AG04450 (cell line): ENCODE measurements at places on chromosomes 5 and 9. TPM values are rescaled to one million over a fixed set of nuclear protein-coding genes. Genes with fewer than 3 reads are reported as not detected.

- peak; percentile 81 for DNase-seq
Observed at GRCh38 chr9:21831841-21832509, 29.5 kb downstream of the MTAP start.

GRCh38 chr9:94745806-94746540 is 19.5 kb downstream of the AOPEP start:
- no peak for DNase-seq

DNA sequence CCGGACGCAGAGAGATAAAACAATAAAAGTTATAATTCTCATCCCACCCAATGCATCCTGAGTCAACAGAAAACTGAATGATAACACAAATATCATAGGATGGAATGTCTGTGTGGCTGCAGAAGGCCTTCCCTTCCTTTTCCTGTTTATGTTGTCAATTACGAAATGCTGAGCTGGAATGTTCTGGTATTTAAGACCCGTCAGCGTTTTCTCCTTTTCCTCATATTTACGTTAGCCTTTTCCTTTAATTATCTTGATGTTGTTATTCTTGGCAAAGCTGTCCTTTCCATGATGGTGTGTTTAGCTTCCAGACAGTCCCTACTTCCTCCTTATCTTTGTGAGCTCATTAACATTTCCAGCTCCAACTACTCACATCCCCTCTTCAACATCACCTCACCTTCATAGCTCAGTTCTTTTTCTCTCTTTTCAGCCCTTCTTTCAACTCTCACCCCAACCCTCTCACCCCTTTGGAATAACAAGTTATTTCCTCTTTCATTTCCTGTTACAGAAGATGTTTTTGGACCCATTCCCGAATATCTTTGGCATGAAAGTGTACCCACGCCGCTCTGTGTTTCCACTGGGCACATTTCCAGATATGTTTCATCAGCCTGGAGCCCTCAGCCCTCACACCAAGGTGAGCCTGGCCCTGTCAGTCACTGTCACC is 221.6 kb downstream of the NR2F1-AS1 start:
- DNase-seq: peak; percentile 59

DNA sequence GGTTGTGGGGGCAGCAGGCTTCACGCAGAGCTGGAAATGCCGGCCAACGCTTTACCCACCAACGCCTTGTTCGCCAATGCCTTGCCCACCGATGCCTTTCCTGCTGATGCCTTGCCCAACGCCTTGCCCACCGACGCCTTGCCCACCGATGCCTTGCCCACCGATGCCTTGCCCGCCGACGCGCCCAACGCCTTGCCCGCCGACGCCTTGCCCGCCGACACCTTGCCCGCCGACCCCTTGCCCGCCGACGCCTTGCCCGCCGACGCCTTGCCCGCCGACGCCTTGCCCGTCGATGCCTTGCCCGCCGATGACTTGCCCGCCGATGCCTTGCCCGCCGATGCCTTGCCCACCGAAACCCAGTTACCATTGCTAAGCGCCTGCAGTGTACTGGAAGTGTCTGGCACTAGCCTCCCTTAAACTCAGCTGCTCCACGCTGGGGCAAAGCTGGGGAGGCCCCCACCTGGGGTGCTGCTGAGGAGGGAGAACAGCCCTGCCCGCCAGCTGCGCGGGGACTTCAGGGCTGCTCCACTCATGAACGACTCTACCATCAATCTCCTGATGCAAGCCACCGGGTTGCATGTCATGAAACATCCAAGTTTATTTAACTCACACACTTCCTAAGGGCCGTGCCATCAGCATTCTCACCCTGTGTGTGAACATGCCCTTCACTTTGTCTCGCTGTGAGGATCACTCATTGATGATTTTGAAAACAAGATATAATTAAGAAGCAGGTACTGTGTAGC is 1.8 kb downstream of the SLC6A18 start:
- DNase-seq: no peak

- DNase-seq: no peak
Observed at GRCh38 chr5:37859805-37860204, 20.0 kb upstream of the GDNF start.

GRCh38 chr5:40034441-40034840 is 609.7 kb upstream of the DAB2 start:
- no peak for DNase-seq

- no peak for DNase-seq
Observed at GRCh38 chr9:16552252-16552651, 318.2 kb downstream of the BNC2 start.

- DNase-seq: no peak
Observed at GRCh38 chr5:15669826-15670225, 169.8 kb downstream of the FBXL7 start.

- no peak for DNase-seq
Observed at GRCh38 chr5:82885627-82886389, 191.4 kb downstream of the TMEM167A start.

DNA sequence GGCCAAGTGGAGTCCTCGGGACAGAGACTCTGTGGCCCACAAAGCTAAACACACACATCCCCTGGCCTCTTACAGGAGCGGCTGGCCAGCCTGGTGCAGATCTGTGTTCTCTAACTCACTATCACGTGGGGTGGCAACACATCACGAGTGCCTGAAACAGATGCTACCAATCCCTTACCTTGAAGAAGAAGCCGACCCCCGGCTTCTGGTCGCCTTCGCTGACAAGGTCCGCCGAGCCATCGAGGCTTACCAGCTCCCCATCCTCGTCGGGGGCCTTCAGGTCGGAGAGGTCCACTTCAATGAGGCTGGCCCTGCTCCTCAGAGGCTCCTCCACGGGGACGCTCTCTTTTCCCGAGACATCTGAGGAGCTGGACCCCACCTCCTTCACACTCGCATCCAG is 86.7 kb downstream of the CAMSAP1 start:
- DNase-seq: no peak

DNA sequence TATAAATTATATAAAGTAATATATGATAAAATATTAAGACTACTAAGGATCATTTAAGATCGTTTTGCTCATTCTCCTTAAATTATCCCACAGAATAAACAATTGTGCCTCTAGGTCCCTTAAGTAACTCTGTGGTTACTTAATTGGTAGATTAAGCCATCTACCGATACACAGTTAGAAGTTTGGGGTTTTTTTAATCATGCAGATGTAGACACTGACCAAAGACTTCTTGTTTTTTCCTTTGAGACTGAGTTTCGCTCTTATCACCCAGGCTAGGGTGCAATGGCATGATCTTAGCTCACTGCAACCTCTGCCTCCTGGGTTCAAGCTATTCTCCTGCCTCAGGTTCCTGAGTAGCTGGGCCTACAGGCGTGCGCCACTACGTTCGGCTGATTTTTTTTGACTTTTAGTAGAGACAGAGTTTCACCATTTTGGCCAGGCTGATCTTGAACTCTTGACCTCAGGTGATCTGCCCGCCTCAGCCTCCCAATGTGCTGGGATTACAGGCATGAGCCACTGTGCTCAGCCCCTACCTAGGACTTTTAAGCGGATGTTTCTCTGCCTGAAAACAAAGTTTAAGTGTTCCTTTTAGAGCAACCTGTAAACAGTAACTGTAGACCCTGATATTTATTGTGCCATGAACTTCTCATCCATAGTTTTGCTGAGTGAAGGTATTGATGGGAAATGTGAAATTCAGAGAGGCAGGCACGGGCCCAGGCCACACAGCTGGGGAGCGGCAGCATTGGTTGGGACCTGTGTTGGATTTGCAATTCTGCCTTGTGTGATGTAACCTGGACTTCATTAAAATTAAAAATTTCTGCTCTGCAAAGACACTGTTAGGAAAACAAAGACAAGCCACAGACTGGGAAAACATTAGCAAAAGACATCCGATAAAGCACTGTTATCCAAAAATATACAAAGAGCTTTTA is 11.6 kb downstream of the CEL start:
- no peak for DNase-seq

GRCh38 chr5:151483176-151483575 is 35.8 kb downstream of the SLC36A1 start:
- no peak for DNase-seq

- no peak for DNase-seq
Observed at GRCh38 chr5:152855441-152855840, 450.4 kb upstream of the NMUR2 start.

DNA sequence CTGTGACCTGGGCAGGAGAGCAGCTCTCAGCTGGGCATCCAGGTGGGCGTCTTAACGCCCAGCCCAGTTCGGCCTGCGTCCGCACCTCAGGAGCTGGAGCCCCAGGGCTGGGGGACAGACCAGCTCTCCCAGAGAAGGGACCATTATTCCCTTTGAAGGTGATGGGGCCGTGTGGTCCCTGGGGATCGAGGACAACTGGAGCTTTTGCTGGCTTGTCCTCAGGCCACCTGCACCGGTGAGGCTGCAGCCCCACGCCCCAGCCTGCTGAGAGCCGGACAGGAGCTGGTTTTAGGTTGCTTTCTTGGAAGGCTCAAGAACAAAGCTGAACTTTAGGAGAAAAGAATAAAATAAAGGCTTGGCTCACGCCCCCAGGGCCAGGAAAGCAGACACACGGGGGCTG is 40.9 kb downstream of the NACC2 start:
- DNase-seq: no peak

- no peak for DNase-seq
Observed at GRCh38 chr9:120524863-120525262, 55.1 kb downstream of the CDK5RAP2 start.

GRCh38 chr5:38885208-38885607 is 39.4 kb downstream of the OSMR start:
- DNase-seq: no peak

DNA sequence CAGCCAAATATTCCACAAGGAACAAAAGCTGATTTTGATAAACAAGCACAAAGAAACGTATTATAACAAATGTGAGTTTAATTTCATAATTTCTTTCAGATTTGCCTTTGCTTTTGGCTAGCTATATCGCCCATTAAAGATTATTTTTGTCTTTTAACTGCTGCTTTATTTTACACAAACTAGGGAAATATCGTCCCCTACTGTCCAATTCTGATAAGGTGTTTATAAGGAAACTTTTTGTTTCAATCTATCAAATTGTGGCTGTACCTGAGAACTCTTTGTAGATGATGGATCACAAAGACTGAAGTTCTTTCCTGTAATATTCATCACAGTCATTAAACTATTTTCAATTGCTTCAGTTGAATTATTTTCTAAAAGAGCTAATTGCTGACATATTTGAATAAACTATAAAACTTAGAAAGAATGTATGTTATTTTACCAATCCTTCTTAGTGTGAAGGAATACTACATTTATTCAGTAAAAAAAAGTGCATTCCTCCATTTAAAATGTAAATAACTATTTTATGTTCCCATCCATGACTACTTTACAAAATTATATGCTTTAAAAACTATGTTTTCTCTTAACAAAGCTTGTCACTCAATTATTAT is 431.3 kb upstream of the ITGA1 start:
- DNase-seq: no peak

- no peak for DNase-seq
Observed at GRCh38 chr9:21357479-21358460, 7.1 kb upstream of the IFNA6 start.

The ARHGEF28 gene
- polyA plus RNA-seq: 8.8 and 10.0 TPM in 2 replicates

The SMIM32 gene
- not detected in 2 replicates for polyA plus RNA-seq

The C1QTNF3 gene
- polyA plus RNA-seq: 0.74 and 1.2 TPM in 2 replicates

The SPINK6 gene
- polyA plus RNA-seq: not detected in 2 replicates

The F2RL1 gene
- 11.0 and 11.4 TPM in 2 replicates for polyA plus RNA-seq

The IL13 gene
- not detected in 2 replicates for polyA plus RNA-seq
